ENCODE measurements at places on chromosomes 2 and 18. TPM values are rescaled to one million over a fixed set of nuclear protein-coding genes. Genes with fewer than 3 reads are reported as not detected.

Gene REG1A
- not detected for polyA plus RNA-seq

- peak; percentile 72 for DNase-seq
Measured at GRCh38 chr2:111121028-111121827, 514 bp downstream of the BCL2L11 start.

DNA sequence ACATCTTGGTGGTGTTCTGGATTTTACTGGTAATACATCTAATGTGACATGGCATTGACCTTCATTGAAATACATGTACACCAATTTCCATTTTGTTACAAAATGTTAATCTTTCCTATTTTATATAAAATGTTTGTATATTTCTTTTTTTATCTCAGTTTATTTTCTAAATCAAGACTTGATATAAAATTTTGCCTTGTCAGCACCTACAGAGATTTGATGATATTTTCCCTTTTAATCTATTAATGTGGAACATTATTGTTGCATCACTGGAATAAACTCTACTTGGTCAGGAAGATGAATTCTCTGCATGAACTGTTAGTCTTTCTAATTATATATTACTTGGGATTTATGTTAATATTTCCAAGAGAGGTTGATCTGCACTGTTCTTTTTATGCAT lies 294.0 kb upstream of the ETAA1 start:
- no peak for DNase-seq

DNA sequence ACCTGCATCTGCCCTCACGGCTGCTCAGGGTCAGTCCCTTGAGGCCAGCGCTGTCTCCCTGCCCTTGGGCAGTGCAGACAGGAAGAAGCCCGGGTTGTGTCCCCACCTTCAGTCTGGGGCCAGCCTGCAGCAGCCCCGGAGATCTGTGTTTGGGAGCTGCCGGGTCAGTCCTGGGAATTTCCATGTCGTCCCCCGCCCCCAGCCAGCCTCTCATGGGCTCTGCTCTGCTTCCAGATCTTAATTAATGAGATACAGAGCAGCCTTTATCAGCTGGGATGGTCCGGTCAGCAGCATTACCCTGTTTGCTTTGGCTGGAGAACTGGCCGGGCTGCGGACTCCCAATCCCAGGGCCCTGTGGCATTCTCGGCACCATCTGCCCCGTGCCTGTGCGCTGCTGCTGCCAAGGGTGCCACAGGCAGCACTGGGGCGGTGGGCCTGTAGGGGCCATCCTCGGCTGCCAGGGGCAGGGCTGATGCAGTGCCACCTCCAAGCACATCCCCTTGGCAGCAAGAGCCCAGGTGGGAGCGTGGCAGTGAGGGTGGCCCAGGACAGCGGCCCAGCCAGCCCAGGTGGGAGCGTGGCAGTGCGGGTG lies 2.4 kb downstream of the BOK start:
- no peak for DNase-seq

Gene XPO1
- 19.0 TPM for polyA plus RNA-seq

DNA sequence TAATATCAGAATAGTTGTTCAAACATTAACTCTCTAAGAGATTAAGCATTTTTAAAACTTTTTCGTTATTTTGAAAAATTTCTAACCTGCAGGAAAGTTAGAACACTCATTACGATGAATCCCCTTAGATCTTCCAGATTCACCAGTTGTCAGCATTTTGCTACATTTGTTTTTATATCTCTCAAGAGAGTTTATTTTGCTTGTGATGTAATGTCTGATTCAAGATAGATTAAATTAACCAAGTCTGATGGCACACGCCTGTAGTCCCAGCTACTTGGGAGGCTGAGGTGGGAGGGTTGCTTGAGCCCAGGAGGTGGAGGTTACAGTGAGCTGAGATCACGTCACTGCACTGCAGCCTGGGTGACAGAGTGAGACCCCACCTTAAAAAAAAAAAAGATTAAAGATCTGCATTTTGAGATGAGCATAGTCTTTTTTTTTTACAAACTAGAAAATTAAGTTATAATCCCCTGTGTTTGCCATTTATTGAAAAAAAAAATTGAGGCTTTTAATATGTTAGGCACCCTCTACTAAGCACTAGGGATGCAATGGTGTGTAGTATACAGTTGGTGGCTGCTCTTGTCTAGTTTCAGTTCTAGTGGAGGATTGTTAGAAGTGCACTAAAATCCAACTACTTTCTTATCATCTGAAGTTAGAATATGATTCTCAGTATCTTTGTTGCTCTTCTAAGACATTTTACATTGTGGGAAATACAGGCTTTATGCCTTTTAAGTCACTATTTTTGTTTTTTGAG lies 20.9 kb downstream of the RAB10 start:
- no peak for DNase-seq

GRCh38 chr2:45009928-45010701 lies 863 bp upstream of the SIX2 start:
- no peak for DNase-seq

DNA sequence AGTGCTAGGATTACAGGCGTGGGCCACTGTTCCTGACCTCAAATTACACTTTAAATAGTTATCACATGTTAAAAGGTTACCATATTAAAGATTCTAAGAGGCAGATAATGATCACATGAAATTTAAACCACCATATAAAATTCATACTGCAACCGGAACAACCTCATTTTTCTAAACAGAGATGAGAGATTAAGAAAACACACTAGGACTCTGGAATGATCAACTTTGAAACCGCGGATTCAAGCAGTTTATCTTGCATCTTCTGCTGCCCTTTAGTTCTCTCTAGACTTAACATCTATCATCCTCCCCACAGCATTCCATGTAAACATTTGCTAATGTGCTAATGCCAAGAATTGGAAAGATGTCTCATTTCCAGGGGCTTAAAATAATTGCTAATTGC lies 115.8 kb downstream of the PIGN start:
- no peak for DNase-seq

All from CD14-positive monocyte (primary cell).